CD4-positive, alpha-beta memory T cell (primary cell): ENCODE measurements at places on chromosomes 11 and 22.
A peak's percentile ranks its signal among the peaks of the same experiment; 100 is the strongest.

- DNase-seq = no peak
Observed at GRCh38 chr11:34443136-34443535, 4.4 kb downstream of the CAT start.

DNA sequence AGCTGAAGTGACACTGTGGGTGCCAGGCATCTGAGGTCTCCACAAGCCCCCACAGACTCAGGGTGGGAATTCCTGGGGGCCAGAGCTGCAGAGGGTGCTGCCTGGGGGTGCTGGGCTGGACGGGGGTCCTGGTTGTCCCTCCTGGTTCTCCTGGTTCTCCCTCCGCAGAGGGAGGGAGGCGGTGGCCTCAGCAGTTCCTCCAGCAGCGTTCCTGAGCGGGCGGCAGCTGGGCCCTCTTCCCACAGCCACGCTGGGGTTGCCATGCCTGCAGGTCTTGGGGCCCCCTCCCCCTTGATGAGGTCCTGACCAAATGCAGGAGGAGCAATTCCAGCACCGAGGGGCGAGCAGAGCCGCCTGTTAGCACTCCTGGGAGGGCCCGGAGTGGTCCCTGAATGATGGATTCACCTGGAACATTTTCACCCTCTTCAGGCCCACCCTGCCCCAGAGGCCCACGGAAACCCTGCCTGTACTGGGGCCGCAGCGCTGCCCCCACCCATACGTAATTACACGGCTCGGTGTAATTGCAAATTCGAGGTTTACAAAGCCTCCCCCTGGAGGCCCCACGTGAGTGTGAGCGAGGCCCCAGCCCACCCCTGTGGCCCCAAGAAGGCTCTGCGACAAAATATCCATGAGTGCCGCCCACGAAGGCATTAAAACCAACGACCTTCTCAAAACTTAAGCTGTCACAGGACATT lies 635 bp downstream of the C11orf21 start:
- no peak for DNase-seq

GRCh38 chr11:61553373-61554171 lies 27.3 kb downstream of the SYT7 start:
- no peak for DNase-seq

GRCh38 chr11:1717745-1718144 lies 20.8 kb downstream of the KRTAP5-6 start:
- DNase-seq = no peak

- no peak for DNase-seq
Observed at GRCh38 chr11:106063009-106063408, 14.1 kb downstream of the KBTBD3 start.

GRCh38 chr11:61793829-61794204 lies 1.1 kb downstream of the FEN1 start:
- DNase-seq = no peak

DNA sequence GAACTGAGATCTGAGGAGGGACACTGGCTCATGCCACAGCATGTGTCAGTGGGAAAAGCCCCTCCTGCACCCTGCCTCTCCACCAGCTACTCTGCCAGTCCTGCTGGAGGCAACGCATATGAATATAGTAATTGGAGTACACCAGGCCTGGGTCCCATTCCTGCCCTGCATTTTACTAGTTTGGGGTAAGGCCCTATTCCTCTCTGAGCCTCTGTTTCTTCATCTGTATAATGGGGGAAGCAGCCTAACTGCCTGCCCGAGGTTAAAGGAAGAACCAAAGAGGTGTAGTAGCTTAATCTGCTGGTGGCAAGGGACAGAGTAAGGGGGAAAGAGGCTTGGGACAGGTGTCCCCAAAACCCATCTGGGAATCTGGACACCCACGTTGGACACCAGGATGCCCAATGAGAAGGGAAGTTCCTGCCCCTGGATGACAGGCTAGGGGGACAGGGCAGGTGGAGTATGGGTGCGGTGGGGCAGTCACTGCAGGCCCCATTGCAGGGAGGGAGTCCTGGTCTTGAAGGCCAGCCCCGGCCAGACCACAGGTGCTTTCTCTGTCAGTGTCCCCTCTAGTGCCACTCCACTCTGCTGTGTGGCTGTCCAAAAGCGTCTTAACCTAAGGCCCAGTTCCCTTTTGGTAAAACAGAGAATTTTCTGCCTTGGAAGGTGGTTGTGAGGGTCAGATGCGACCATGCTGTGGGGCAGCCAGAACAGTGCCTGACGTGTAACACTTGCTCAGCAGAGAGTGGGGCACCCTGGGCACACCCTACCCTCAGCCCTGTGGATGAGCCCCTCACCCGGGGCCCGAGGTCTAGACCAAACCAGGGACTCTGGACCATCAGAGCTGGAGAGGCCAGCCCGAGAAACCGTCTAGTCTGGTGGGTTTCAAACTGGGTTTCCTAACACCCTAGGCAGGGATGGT lies 11.5 kb downstream of the TSKU start:
- DNase-seq = no peak

DNA sequence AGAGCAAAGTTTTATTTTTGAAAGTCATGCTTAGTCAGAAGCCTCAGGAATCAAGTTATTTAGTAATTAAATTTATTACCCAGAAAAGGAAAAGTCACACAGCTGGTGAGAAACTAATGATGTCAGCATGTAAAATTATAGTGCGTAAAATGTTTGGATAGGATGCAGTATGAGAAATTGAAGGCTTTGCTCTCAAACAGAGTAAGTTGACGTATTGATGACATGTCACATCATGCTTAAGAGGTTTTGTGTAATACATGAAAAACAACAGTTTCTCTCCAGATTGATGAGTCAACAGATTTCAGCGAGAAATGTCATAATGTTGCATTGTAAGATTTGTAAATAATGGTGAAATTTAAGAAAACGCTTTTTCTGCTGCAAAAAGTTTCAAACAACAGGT lies 769.8 kb downstream of the METTL15 start:
- DNase-seq = no peak

- no peak for DNase-seq
Observed at GRCh38 chr11:44475114-44475686, 90.3 kb upstream of the CD82 start.

DNA sequence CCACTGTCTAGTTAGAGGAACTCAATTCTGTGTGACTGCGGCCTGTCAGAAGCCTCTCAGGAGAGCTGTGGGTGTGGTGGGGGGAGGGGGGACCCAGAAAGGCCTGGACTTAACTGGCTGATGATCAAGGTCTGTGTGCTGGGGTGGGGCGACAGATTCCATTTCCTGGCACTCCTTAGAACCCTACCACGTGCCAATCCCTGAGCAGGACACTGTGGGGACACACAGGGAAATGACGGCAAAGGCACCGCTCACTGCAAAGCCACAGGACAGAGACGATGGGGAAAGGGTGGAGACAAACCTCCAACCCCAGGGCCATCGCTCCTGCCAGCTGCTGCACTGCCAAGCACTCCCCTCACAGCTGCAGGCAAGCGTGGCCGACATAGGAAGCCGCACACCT lies 58.4 kb upstream of the BID start:
- DNase-seq = no peak

DNA sequence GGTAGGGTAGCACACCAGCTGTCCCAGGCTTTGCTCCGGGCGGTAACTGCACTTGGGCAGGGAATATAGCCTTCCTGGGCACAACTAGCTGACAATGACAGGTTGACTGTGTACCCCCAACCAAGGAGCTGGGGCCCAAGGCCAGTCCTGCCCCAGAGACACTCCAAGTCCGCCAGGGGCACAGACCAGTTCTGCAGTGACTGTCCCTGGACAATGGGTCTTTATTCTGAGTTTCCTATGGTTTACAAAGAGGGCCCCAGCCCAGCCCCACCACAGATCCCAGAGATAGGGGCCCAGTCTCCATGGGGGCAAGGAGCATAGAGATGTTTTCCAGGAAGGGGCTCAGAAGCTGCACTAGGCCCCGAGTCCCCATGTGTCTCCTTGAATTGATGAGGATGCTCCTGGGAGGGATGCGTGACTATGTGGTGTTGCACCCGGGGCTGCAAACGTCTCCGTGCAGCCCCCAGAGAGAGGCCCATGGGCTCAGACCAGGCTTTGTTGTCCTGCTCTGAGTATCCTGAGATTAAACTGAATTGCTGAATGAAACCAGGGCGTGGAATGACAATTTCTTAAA lies 48.4 kb downstream of the CD6 start:
- DNase-seq = peak; percentile 7
